ENCODE measurements at places on chromosomes 1 and 21.

DNA sequence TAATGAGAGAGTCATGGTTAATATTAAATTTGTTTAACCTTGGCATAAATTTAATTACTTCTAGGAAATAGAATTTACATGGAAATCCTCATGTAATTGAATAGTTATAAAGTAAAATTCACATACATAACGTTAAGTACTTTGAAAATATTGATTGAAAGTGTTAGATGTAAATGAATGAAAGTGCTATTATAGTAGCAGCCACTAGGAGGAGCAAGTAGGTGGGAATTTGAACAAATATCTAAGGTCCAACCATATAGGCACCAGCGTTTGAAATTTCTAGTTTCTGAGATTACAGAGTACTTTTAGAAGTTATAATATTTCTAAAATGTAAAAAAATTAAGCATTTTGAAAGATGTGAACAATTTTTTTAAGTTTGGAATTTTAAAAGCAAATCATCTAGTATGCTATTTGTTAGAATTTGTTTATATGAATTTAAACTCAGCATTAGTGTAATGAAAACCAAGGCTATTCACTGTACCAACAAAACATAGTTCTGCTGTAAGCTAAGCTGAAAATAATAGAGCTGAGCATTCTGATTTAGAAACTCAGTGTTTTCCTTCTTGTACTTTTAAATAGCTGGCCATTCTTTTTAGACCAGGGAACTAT is 3.3 kb downstream of the B3GALT2 start:
- no peak for DNase-seq

- no peak for DNase-seq
Observed at GRCh38 chr1:211965108-211965805, 70.1 kb downstream of the INTS7 start.

DNA sequence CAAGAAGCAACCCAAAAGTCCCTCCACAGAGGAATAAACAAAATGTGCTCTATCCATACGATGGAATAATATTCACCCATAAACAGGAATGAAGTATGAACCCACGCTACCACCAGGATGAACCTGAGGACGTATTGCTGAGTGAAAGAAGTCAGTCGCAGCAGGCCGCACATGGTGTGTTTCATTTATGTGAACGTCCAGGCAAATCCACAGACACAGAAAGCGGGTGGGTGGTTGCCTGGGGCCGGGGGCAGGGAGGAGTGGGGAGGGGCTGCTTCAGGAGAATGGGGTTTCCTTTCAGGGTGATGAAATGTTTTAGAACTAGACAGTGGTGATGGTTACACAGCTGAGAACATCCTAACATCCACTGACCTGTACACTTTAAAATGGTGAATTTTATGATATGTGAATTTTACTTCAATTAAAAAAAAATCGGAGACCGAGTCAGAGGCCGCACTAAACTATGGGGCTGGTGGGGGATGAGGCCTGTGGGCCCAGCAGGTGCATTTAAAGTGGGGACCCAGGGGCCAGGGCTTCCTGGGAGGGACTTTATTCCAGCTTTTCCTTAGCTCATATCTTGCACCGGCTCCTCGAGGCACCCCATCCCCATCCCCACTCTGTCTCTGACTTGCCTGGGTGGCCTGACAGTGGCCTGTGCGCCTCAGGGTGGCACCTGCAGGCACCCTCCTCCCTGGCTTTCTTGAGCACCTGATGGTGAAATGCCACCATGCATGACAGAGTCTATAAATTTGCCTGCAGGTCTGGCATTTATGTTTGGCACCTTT is 392.6 kb upstream of the VAMP3 start:
- DNase-seq, result no peak

- DNase-seq, result peak; percentile 22
Observed at GRCh38 chr1:1136547-1137230, 20.8 kb upstream of the C1orf159 start.

- no peak for DNase-seq
Observed at GRCh38 chr21:44057960-44058651, 46.0 kb downstream of the TRAPPC10 start.

GRCh38 chr1:53046930-53047329 is 15.1 kb upstream of the PODN start:
- no peak for DNase-seq

DNA sequence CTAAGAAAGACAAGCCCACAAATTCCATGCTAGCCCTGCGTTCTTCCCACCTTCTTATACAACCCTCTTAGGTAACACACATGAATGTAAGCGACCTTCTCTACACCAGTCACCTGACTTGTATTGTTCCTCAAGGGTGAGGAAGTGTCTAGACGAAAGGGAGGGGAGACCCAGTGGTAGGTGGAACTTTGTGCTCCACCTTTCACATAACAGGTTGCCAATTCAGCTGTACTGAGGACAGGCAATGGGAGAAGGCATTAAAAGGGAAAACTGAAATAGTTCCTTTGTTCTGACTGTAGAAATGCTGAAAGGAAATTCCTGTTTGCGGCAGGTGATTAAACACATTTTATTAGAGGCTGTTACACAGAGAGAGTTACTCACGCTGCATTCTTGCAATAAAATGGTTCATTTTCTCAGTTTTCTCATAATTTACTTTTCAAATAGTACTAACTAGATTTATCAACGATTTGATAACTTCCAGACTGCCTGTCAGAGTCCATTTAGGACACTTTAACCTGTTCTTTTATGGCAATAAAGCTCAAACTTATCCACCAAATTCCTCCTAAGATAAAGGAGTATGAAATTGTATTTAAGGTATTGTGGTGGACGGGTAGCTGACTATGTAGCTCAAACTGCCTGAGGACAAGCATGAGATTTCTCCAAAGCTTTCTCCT is 17.8 kb upstream of the CHRM3 start:
- no peak for DNase-seq

DNA sequence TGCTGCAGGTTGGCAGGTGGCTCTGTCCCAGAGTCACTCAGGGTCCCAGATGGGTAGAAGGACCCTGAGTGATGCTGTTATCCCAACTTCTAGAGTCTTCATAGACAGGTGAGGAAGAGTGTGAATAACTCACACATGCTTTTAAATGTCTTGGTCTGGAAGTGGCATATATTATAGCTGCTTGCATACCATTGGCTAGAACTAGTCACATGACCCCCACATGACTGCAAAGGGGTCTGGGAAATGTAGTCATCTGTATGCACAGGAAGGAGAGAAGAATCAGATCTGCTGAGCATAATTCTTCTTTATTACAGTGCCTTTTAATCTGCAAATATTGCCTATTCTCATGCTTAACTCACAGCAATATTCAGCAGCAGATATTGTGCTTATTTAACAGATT is 28.2 kb upstream of the KLHDC7A start:
- no peak for DNase-seq

DNA sequence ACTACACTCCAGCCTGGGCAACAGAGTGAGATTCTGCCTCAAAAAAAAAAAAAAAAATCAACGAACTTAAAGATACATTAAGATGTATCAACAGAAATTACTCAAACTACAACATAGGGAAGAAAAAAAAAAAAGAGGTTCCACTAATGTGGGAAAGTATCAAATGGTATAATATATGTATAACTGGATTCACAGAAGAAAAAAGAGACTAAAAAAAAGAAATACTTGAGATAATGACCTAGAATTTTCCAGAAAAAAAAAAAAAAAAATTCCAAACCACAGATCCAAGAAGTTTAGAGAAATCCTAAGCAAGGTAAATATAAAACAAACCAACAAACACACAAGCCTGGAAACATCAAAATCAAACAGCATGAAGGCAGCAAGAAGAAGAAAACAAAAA is 45.5 kb downstream of the EIF4G3 start:
- DNase-seq, result no peak

DNA sequence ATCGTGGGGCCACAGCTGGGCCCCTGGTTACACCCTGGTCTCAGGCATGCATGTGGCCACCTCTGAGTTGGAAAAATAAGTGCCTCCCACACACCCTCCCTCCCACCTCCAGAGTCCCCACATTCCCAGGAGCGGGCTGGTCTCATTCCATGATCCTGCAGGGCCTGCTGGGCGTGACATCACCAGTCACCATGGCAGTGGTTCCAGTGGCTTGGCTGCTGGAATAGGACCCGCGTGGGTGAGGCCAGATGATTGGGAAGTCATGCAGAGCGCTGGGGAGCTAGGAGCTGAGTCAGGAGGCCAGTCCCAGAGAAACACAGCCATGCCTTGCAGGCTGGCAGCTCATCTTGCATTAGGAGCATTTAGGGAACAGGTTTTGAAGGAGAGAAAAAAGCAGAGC is 125.4 kb upstream of the TMEM51 start:
- no peak for DNase-seq

DNA sequence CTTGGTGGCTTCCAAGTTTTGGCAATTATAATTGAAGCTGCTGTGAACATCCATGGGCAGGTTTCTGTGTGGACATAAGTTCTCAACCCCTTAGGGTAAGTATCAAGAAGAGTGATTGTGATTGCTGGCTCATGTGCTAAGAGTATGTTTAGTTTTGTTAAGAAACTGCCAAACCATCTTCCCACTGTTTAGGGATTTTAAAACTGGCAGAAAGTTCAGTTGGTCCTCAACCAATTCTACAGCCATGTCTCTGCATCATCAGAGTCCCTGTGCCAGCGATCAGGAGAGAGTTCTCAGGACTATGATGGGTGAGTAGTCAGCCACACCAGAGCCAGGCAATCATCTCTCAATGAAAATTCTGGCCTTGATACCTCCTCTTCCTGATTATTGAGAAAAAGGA is 193.8 kb downstream of the ZC3H11B start:
- DNase-seq, result no peak

DNA sequence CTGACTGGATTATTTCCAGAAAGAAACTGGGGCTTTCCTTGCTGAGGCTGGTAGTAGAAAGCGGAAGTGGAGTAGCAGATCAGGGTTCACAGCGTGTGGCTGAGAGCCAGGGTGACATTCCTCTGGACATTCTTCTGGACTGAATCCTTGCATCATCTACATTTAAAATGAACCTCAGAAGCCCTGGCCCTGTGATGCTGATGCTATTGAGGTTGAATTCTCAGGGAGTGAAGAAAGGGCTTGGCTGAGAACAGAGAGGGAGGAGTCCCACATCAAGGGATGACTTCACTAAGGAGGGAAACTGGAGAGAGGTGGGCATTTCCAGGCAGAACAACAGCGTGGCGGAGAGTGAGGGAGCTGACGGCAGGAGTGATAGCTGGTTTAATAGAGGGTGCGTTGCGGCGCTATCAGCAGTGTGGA is 102.3 kb upstream of the LMO4 start:
- no peak for DNase-seq

DNA sequence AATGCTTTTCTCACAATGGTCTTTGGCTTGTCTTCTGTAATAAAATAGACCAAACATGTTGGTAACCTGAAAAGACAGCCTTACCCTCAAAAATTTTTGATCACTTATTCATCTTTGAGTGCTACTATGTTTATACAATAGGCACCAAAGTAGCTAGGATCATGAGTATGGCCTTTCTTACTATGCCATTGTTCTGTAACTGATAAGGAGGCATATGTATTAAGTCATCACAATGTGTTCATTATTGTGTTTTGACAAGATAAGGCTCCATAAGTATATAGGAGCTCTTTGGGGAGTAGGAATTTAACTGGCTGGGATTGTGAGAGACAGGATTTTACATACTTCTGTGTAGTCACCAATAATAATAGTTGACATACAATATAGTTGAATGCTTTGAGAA is 675 bp downstream of the TMCO2 start:
- DNase-seq, result no peak

- DNase-seq, result peak; percentile 14
Observed at GRCh38 chr21:34613679-34614627, 960 bp downstream of the RCAN1 start.

GRCh38 chr1:13860031-13860430 is 160.0 kb downstream of the PRDM2 start:
- DNase-seq, result no peak

DNA sequence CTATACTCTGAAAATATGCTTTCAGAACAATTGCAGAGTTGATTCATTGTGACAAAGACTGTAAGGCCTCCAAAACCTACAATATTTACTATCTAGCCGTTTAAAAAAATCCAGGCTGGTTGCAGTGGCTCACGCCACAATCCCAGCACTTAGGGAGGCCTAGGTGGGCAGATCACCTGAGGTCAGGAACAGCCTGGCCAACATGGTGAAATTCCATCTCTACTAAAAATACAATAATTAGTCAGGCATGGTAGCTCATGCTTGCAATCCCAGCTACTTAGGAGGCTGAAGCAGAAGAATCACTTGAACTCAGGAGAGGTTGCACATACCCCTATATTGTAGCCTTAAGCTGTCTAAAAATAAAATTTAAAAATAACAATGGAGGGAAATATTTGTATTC is 5.3 kb upstream of the TFF2 start:
- DNase-seq, result no peak

GRCh38 chr1:47624531-47624930 is 186.7 kb downstream of the FOXD2 start:
- no peak for DNase-seq

DNA sequence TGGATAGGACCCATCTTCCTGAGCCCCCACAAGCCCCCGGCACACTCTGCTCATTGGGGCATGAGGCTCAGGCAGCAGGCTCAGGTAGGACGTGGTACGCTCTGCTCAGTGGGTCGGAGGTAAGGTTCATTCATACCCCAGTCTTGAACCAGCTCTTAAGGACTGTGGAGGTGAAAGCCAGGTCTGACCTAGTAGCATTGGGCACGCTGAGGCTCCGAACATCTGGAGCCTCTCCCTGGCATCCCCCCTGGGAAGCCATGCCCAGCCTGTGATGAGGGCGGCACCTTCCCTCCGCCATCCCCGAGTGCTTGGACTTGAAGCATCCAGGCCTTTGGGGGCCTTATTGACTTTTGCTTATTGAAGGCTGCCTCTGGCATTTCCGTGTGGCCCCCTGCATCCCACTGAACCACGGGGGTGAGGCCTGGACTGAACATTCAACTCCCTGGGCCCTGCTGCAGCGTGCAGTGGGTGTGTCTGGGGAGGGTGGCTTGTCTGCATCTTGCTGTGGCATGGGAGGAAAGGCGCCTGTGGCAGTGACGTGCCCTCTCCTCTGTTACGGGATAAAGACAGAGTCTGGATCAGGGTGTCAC is 50.0 kb downstream of the FAAP20 start:
- no peak for DNase-seq

GRCh38 chr1:240737766-240738265 is 125.9 kb upstream of the GREM2 start:
- DNase-seq, result no peak

DNA sequence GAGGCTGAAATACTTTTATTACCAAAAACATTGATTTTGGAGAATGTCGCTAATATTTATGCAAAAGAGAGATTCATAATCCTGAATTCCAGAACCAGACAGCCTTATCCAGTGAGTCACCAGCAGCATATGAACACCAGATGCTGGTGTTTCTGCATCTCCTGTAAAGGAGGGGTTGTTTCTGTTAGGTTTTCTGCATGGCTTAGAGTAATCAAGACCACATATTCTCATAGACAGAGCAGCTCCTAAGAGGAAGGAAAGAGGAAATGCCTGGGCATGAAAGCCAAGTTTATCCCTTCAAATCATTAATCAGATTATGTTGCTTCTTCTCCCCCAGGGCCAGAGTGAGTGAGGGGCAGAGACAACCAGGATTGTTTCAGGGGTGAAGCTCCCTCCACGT is 86.2 kb downstream of the NGF start:
- no peak for DNase-seq

DNA sequence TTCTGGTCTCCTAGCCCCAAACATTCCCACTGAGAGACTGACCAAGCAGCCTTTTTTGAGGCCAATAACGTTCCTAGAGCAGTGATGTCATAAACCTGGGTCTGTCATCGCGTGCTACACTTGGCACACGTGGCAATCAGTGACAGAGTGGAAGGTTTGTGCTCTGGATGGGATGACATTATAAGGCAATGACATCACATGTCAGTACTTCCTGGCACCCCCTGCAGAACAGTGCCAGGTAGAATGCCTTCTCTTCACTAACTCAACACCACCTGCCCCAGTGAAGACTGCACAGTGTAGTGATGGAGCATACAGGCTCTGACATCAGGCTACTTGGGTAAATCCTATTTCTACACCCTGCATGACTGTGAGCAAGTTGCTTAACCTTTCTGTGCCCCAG is 5.4 kb upstream of the ZNF648 start:
- no peak for DNase-seq

All from stimulated activated CD4-positive, alpha-beta T cell treated with anti-CD3 and anti-CD28 coated beads, Interleukin-4, amount 100 ng/mL, for 1 hour (primary cell).